ENCODE measurements at places on chromosomes 13 and 19.

DNA sequence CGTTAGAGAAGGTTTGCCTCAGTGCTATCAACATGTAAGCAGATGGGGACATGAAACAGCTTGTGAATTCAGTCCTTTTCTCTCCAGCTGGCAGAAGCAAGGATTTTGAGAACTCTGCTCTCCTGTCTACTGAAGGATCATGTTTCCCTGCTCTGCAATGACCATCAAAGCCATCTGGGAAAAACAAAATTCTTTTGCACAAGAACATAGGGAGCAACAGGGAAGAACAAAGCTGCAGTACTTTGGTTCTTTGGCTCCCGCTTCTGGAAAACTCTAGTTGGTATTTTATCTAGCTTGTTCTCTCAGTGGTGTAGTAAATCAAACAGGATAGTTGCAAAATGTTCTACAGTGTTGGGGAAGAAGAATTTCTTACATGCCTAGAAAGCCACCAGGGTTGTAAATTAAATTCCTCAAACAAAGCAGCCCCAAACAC, 270.4 kb downstream of the ENOX1 start:
- DNase-seq, result no peak

DNA sequence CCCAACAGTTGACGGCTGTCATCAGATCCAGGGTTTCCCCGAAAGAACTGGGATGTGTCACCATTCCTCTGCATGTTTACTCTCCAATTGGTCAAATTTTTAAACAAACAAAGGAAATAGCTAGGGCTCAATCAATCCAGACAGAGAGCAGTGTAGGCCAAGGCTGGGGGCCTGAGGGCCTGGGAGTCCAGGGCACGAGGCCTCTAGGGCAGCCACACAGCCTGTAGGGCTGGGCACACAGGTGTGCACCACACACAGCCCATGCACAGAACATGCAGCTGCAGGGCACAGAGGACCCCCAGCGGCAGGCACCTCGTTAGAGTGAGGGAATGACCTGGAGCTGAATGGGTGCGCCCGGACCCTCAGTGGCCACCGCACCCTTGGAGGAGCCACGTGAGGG, 9.5 kb downstream of the MIER2 start:
- DNase-seq, result no peak

GRCh38 chr13:42649831-42650230, 75.9 kb downstream of the TNFSF11 start:
- no peak for DNase-seq

- no peak for DNase-seq
Measured at GRCh38 chr13:107568181-107568580, 647.2 kb downstream of the LIG4 start.

DNA sequence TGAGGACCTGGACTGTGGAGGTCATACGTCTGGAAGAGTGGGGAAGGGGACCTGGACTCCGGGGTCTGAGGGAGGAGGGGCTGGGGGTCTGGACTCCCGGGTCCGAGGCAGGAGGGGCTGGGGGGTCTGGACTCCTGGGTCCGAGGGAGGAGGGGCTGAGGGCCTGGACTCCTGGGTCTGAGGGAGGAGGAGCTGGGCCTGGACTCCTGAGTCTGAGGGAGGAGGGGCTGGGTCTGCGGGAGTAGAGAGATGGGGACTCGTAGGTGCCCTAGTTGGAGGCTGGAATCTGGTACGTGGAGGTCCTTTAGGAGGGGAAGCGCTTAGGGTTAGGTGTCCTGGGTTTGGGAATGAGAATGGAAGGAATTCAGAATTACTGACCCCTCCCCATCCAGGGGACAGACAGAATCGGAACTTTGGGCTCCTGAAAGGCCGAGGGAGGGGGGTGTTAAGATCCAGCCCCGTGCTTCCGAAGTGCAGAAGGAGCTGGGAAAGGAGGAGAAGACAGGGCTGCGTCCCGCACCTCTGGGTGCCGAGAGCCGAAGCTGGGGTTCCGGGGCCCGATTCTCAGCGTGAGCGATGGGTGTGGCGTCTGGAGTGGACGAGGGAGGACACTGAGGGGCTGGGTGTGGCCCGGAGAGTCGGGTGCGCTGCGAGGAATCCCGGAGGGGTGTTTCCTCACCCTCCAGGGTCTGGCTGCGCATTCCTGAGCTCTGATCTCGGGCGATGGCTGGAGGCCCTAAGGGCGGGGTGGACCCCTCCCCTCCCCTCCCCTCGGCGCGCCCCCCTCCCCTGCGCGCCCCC, 608 bp downstream of the MYADM start:
- DNase-seq, result no peak

- DNase-seq, result no peak
Measured at GRCh38 chr19:35805526-35806102, 7.0 kb downstream of the PRODH2 start.

DNA sequence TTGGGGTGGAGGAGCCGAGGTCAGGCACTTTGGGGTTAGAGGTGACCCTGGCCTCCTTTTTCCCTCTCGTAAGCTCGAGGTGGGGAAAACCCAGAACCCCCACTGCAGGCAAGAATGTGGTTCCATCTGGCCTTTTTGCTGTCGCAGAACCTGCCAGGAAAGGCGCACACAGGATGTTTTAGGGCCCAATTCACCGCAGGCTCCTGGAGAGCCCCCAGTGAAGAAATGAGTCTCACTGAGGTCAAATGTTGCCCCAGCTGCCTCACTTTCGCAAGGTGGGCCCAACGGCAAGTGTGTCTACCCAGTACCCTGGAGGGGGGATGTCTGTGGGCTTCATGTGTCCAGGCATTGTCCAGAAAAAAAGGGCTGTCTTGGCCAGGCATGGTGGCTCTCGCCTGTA, 61.8 kb downstream of the PEX11G start:
- DNase-seq, result no peak

GRCh38 chr19:41316306-41316920, 6.4 kb downstream of the CCDC97 start:
- no peak for DNase-seq

DNA sequence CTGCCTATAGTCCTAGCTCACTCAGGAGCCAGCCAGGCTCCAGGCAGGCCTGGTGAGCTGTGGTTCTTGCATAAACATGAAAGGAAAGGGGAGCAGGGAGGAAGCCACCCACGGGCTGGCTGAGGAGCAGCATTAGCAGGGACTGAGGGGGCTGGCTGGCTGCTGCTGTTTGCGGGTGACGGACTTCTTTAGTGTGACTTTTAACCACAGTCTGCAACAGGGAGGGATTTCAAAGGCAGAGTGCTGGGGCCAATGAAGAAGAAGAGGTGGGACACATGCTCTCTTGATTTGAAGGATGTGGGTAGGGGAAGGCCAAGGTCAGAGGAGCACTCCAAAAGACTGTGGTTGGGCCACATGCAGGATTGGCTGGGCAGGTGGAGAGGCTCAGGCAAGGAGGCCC, 223.0 kb downstream of the DNAJC15 start:
- DNase-seq, result no peak
